Omental fat pad (tissue), 4 donors: ENCODE measurements at places on chromosomes 16 and 17.

DNA sequence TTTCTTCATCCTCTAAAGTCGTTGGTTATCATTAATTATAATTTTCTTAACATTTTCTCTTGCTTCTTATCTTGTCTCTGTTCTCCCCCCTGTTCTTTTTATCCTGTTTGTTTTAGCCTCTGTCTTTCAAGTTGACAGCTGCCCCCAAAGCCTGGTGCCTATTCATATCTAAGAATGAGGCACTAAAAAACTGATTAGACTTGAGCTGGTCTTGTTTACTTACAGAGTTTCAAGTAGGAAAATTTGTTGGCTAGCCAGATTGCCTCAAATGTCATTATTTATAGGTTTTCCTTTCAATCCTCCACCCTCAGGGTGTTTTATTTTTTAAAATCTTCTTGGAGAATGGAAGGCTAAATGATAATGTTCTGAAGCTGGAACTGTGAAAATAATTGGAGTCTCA lies 236.0 kb downstream of the UTP18 start:
- DNase-seq, result no peak

DNA sequence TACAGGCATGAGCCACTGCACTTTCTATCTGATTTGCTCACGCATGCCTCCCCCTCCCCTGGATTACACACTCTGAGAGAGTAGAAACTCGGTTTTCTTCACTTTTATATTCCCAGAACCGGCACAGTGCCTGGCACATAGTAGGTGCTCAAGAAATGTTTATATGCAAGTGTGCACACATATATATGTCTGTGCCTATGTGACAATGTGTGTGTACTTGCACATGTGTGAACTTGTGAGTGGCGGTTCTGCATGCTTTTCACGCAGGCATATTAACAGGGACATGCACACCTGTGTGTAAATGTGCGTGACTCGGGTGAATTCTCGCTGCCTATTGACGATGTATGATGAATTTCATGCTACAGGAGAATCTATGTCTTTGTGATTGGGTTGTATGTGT lies 22.1 kb upstream of the IL21R start:
- DNase-seq, result no peak

- DNase-seq, result peak; percentile 61
These were observed 40.7 kb downstream of the ZDHHC7 start for GRCh38 chr16:84970447-84971127.

DNA sequence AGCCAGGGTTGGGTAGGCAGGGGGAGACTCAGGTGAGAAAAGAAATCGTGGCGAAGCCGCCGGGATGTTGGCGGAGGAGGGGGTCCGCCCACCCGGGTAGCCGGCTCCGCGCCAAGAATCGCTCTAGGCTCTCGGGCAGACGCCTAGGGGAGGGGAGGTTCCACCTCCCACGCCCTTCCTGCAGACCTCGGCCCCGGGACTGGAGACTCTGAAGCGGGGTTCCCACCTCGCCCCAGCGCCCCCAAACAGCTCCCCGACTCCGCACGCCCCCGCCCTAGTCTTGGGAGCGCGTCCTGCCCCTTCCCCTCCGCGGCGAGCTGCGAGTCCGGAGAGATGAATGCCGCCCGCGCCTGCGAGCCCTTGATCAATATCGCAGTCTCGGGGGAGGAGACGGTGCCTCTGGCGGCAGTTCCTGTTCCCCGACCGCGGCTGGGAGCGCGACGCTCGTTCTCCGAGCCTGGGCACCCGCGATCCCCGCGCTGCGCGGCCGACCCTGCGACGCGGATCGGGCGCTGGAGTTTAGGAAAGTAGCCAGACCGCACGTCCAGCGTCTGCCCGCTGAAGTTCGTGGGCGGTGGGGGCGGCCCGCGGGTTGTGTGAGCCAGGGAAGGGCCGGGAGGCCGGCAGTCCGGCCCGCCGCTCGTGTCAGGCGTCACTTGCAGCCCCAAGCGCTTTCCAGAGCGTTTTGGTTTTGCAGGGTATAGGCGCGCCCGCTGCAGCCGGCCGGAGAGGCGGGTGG lies 790 bp downstream of the CRHR1 start:
- DNase-seq, result no peak

DNA sequence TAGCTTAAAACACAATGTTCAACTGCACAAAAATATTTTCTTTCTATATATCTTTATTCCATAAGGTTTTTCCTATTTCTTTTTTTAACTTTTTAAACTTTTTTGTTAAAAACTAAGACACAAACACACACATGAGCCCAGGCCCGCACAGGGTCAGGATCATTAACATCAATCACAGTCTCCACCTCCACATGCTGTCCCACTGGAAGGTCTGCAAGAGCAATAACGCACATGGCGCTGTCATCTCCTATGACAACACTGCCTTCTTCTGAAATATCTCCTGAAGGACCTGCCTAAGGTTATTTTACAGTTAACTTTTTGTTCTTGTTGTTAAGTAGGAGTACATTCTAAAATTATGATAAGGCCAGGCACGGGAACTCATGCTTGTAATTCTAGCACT lies 4.1 kb downstream of the CFAP20 start:
- DNase-seq, result no peak

- DNase-seq, result no peak
These were observed 278.0 kb upstream of the SALL1 start for GRCh38 chr16:51429041-51429440.

- DNase-seq, result no peak
These were observed 12.2 kb upstream of the MMD start for GRCh38 chr17:55433629-55434422.

DNA sequence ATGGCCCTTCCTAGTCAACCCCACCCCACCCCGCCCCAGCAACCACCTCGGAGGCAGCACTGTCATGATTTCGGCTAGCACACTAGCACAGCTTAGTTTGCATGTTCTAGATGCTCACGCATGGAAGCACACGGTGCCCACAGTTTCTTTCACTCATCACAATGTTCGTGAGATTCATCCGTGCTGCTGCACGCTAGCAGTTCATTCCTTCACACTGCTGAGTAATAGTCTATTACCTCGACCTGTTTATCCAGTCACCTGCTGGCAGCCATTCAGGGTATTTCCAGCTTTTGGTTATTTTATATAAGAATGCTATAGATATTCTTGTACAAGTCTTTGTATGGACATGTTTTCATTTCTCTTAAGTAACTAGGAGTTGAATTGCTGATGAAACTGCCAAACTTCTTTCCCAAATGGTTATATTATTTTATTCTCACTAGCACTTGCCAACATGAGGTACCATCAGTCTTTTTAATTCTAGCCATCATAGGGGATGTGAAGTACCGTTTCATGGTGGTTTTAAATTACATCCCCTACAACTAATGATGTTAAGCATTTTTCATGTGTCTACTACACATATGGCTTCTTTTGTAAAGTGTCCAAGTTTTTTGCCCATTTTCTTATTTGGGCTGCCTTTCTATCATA lies 75.7 kb downstream of the CYTH1 start:
- no peak for DNase-seq

DNA sequence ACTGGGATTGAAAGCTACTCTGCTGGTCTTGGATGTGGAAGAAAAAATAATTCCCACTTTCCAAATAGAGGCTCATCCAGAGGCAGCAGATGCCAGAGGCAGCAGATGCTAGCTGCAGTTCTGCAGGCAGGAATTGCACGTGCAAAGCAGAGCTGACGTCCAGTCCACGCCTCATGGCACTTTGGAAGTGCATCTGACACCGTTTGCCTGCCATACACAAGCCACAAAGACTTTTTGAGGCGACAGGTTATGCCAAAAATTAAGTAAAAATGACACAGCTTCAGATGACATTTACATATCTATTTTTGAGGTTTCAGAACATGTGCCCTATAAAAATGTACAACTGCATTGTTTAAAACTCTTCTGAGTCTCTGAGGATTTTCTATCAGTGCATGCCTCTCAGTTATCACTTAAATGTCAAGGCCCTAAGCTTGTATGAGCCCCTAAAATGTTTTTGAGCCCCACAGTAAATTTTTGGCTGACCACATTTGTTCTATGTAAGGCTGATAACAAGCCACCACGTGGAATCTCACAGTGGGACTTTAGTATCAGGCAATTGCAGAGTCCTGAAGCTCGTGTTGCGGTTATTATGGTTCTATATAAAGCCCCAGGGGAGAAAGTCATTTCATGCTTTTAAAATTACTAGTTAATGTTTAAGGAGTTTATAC lies 239.2 kb downstream of the PRKCA start:
- no peak for DNase-seq

- DNase-seq, result no peak
These were observed 93.7 kb downstream of the CA10 start for GRCh38 chr17:52064791-52065211.

DNA sequence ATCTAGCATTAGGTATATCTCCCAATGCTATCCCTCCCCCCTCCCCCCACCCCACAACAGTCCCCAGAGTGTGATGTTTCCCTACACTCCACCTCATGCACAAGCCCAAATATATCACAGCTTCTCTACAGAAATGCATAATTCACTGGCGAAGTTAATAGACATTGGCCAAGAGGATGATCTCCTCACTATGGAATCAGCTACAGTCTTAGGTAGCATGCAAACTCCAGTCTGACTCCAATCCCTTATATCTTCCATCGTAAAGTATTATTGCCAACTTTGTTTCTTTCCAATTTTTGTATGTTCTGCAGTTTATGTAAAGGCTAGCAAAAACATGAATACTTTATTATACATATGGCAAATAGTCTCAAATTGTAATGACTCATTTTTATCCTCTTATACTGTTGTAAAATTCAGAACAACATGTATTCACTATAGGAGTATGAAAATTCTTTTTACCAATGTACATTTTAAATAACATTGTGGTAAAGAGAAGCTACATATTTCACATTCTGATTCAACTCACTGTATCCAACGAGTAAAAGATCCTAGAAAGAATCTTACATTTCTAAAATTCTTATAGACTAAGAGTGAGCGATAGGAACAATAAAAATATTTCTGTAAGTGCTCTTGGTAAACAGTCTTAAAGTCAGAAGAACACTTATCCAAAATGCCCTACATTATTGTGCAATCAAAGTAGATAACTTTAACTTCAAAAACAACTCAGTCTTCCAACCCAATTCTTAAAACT lies 871 bp downstream of the ABCA8 start:
- no peak for DNase-seq

DNA sequence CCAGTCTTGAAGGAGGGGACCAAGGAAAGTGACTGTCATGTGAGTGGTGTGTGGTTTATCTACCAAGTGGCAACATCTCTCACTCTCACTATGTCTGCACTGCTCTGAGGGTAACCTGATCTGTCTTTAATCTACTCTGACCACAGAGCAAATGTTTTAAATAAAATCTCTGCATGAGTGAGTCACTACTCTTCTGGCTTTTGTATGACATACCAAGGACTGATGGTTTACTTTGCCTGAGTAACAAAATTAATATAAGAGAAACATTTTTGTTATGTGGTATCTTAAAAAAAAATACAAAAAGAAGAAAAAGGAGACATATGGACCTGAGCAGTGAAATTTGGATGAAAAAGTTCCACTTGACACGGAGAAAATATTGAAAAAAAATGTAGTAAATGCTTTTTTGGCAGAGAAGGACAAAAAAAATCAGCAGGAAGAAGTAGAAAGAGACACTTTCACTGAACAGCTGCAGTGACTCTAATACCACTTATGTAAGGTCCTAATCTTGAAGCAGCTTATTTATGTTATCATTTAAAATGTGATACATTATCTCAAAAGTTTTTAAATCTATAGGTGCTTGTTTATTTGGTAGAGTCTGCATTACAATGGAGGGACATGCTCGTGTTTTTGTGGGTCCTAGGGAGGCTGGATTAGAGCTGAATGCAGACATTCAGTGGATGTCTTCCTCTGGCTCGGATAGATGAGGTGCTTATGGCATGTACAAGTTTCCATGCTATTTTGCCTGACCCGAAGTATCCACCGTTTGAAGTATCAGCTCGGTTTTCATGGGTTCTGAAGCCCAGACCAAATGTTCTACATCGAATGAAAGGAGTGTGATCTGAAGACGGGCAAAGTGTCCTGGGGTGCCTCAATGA lies 240.7 kb downstream of the MAP2K6 start:
- DNase-seq, result no peak

DNA sequence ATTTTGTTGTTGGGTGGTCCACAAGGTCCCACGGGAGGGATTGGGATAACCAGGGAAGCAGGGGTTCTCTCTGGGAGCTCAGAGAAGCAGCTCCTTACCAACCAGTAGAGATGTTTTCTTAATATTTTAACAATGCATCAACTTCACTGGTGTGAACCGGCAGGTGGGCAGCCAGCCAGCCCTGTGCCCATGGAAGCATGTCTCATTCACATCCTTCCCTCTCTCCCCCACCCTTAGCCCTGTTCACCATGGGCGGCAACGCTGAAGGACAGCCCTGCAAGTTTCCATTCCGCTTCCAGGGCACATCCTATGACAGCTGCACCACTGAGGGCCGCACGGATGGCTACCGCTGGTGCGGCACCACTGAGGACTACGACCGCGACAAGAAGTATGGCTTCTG lies 9.3 kb downstream of the MMP2 start:
- no peak for DNase-seq

DNA sequence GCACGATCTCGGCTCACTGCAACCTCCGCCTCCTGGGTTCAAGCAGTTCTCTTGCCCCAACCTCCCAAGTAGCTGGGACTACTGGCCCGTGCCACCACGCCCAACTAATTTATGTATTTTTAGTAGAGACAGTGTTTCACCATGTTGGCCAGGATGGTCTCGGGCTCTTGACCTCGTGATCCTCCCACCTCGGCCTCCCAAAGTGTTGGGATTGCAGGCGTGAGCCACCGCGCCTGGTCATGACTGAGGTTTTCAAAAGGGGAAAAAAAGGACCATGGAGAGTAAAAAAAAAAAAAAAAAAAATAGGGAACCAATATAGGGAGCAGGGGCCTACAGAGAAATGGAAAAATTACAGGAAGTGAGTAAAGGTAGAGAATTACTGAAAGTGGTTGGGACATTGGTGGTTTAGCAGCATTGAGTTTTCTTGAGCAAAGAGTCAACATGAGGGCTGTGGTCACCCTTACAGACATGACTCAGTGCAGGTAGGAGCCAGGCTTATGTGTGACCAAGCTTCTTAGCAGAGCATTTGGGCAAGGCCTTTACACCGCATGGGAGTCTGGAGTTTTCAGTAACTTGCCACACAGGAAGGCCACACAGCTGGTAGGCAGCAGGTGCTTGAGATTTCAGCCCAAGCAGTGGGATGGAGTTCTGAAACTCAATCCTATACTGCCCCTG lies 447.3 kb downstream of the HS3ST3B1 start:
- no peak for DNase-seq

DNA sequence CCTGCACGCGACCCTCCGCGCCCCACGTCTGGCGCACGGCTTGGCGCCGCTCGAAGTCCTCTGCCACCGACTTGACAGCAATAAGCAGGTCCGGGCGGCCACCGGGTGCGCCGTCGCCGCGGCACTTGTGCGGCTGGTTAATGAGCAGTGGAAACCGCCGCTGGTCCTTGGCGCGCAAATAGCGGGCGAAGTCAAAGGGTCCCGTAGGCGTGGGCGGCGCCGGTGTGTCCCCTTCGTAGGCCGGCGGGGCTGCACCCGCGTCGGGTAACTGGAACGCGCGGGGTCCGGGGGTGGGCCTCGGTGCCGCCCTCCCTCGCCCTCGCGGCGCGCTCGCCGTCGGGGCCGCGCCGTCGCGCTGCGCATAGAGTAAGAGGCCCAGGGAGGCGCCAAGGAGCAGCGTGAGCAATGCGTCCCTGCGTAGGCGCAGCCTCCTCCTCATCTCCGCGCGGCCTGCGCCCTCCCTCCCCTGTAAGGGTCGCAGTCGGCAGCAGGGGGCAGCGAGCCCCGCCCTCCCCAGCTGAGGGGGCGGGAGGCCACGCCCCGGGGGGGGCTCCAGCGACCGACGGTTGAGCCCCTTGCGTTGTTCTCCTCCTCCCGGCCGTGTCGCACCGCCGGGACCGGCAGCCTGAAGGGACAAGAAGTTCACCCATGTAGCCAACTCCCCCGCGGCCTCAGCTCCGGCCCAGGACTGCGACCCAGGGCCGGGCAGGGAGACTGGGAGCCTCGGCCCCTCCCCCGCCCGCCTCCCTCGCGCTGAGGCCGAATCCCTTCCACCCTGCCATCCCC lies 558 bp downstream of the B3GNT9 start:
- no peak for DNase-seq
